Stimulated activated CD4-positive, alpha-beta T cell treated with anti-CD3 and anti-CD28 coated beads, Interleukin-15, amount 100 ng/mL, for 48 hours (primary cell): ENCODE measurements at places on chromosomes 7 and 10.

GRCh38 chr10:3936422-3937040 is 151.5 kb upstream of the KLF6 start:
- DNase-seq = no peak

DNA sequence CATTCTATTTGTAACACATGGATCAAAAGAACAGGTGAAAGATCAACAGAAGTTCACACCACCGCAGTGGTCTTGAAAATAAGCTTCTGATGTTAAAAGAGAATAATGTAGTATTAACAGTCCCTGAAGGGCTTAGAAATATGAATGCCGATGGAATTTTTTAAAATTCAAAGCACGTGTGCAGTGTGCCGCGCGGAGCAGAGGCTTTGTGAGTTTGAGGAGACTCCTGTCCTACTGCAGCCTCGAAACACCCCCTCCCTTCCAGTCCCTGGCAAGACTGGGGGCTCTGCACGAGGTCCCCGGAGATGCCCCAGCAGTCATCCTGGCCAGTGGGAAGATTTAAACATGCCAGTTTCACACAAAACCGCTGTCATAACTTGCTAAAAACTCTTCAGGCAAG is 196.6 kb downstream of the DIP2C start:
- no peak for DNase-seq

DNA sequence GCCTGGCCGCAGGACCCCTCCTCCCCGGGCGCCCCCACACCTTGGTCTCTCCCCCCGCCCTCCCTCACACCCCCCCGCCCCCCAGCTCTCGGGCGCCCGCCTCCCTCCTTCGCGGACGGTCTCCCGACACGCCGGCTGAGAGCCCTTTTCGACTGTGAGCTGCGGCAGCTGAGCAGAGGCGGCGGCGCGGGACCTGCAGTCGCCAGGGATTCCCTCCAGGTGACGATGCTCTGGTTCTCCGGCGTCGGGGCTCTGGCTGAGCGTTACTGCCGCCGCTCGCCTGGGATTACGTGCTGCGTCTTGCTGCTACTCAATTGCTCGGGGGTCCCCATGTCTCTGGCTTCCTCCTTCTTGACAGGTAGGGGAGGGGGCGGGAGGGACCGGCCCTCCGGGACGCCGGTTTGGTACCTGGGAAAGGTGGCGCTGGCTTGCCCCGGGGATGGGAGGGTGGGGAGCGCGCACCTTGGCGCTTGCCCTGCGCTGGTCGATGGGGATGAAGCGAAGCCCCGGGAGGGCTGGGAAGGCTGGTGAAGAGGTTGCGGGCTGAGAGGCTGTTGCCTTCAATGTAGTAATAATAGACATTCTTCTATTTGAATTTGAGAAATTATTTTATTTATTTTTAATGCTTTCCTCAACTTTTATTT is at the start of gene BMPER:
Gene BMPER, plus strand, starts transcription at position 151 of the 644 bp plus-strand sequence. Its CDS starts 75 bp downstream, at position 226.
- DNase-seq = no peak

- no peak for DNase-seq
Measured at GRCh38 chr7:44488955-44489354, 1.5 kb downstream of the NUDCD3 start.

- no peak for DNase-seq
Measured at GRCh38 chr10:607545-608185, 81.8 kb downstream of the DIP2C start.

- no peak for DNase-seq
Measured at GRCh38 chr10:92052088-92052487, 128.5 kb downstream of the BTAF1 start.

- DNase-seq = no peak
Measured at GRCh38 chr7:32941681-32942414, 15.4 kb upstream of the FKBP9 start.
